ENCODE measurements at places on chromosomes 3 and 15. TPM values are rescaled to one million over a fixed set of nuclear protein-coding genes. Genes with fewer than 3 reads are reported as not detected.

DNA sequence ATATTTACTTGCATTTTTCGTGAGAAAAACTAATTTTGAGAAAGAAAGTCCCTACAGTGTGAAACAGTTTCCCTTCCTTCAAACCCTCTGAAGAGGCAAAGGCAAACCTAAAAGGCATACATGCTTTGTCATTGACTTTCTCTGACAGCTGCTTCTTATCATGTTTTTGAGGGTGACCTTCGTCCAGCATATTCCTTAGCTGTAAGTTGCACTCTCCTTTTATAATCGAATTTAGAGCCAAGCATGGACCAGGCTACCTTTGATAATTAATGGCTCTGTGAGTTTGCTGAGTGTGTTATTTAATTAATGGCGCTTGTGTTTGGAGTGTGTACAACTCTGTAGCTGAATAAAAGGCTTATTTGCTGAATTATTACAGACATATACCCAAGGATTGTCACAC lies 684.2 kb upstream of the CFAP20DC start:
- DNase-seq = no peak

DNA sequence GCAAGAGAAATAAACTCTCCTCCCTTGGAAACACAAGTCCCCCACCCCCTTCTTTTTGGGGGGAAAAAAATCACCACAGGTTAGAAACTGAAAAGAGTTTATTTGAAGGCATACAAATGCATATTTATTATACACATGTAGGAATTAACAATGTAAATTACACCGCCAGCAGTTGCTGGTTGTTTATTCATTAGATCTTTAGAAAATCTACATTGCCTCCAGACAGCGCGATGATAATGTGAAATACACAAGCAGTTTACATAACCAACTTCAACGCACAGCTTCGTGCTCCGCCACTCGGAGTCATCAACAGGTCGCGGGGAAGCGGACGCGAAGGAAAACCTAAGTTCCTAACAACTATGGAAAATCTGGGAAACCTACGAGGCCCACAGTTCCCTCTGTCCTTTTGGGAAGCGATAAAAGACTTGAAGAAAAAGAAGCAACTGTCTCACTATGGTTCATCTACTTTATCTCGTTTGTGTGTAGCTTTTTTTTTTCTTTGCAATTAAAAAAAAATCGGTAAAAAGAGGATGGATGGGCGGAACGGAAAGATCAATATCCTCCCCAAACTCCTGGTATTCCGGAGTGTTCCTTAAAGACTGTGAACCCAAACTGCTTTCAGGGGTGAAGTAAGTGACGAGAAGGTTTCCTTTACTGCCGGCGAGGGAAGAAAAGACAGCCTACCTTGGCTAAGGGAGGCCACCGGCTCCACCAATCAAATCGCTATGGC lies 8.4 kb upstream of the FOXB1 start:
- DNase-seq = no peak

DNA sequence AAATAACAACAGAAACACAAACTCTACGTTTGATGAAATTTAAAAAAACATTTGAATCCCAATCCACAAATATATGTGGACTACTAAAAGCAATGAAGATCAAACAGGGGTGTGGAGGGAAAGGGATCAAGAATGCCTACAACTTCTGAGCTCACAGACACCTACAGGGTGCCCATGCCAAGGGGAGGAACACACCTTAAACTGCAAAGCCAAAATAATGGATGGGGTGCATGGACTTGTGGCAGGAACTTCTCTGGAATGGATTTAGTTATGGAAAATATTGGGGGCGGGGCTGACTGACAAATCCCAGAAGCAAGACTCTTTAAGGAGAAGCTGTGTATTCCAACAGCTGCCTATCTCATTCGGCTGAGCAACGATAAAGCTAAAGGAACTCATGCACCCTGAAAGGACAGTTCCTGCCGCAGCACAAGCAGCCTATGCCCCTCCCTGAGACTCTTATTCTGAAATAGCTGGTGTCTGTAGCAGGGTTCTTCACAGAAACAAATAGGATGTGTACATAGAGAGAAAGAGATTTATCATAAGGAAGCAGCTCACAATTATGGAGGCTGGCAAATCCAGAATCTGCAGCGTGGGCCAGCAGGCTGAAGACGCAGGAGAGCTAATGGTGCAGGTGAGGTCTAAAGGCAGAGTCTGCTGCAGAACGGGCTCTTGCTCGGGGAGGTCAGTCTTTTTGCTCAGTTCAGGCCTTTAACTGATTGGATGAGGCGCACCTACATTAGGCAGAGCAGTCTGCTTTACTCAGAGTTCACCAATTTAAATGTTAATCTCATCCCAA lies 24.5 kb upstream of the PLA2G4D start:
- DNase-seq = no peak

GRCh38 chr3:61571516-61572336 lies 10.4 kb downstream of the PTPRG start:
- peak; percentile 33 for DNase-seq

DNA sequence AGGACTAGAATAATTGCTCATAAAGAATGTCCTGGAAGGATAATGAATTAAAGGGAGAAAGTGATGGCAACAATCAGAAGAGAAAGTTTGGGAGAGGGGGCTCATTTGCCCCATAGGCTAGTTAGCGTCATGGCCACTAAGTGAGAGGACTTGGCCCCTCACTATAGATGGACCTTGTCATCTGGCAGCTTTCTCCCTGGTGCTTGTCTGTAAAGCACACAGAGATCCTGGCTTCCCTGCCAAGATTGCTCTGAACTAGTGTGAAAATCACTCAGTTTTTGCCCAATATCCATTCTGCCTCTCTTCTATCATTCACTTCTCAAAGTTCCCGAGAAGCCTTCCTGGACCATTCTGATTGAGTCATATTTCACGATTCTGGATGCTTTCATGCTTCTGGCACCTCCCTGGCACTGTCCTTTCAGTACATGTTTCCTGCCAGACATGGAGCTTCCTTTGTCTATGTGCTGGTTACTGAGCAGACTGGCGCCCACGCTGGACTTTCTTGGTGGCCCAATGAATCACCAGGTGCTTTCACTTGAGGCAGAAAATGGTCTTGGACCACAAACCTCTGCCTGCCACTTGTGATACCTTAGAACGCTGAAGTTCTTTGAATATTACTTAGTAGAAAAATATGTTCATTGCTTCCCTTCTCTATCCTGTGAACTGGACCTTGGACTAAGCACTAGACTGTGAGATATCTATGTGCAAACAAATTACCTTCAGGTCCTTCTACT lies 709.6 kb upstream of the CFAP20DC start:
- no peak for DNase-seq

The NR2F2 gene
- 16.2 TPM for total RNA-seq

The B3GNT5 gene
- total RNA-seq = 18.0 TPM
